ENCODE measurements at places on chromosomes 1 and 21.

DNA sequence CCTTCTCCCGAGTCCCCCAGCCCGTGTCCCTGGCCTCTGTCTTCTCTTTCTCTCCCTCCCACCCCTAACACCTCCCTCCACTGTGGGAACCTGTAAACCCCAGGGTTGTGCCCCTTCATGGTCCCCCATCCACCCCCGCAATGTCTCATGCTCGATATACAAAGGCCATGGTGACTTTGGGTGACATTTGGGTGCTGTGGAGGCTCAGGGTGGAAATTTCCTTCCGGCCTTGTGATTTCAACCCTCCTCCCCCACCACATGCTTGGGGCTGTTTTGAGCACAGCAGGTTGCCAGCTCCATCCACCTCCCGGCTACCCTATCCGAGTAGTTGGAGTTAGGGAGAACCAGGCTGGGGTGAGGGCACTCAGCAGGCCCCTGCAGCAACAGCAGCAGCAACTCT lies 25.7 kb upstream of the VPS13D start:
- no peak for DNase-seq

GRCh38 chr1:60044881-60045280 lies 28.7 kb downstream of the C1orf87 start:
- no peak for DNase-seq

GRCh38 chr1:219085988-219086387 lies 87.7 kb upstream of the LYPLAL1 start:
- DNase-seq = no peak

DNA sequence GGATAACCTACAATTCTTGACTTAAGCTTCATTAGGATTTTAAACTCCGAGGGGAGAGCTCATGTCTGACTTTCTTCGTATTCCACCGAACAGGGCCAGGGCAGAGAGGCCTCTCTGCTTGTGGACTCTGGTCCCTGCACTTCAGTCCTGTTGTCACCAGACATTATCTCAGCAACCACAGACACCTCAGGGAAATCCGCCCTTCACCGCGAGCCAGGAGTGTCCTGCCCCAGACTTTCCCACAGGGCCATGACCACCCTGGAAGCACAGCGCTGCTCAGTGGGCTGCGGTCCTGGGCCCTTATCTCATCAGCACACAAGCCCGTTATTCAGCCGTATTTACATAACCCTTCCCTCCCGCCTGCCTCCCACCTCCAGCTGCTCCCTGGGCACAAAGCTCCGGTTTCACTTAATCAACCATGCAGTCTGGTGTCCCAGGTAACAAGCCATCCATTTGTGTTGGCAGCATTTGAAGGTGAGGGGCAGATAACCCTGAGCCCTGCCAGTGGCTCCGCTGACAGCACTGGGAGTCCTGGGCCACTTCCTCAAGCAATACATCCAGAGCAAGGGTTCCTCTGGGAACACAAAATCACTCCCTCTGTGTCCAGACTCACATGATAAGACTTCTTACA lies 122.8 kb upstream of the RAB4A start:
- DNase-seq = peak; percentile 35

DNA sequence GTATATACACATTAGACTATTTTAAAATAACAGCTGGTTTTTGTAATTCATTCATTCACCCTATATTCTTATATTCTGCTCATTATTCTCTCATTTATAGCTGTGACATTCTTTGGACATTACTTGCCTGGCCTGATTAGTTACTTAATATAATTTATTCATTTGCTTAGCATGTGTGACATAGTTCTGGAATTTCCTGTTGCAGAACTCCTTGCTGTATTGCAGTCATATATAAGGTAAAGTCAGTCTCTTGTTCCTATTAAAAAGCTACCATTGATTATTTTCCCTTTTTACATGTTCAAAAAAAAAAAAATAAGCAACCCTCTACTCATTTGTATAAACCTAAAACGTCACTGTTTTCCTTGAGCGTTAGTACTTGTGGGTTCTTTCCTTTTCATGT lies 23.9 kb downstream of the GNAT2 start:
- no peak for DNase-seq

DNA sequence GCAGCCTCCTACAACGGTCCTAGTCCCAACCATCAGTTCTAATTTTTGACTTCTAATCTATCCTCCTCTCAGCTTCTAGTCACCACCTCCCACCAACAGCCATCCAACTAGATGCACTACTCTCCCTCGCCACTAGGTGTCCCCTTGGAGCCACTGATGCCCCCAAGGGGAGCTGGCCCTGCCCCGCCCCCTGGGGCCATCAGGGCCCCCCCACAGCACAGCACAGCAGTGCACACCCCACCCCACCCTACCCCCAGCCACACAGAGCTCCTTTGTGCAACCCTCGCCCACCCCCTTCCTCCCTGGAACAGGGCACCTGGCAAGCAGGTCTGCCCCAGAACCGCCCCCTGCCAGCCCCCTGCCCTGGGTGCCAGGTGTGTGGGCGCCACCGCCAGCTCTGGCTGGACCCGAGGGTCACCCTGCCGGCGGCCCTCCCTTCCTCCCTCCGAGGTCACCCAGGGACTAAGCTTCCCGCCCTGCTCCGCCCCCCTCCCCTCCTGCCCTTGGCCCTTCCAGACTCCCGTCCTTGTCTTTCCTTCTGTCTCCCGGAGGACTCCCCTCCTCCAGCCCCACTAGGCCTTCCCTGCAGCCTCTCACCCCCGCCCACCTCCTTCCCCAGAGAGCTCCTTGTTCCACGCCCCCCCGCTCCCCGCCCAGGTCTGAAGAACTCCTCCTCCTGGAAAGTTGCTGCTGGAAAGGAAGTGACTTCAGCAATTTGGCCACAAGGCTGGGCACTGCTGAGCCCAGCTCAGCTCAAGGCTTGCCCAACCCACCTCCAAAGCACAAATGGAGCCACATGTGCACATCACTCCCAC lies 47.0 kb downstream of the AHDC1 start:
- DNase-seq = peak; percentile 2

DNA sequence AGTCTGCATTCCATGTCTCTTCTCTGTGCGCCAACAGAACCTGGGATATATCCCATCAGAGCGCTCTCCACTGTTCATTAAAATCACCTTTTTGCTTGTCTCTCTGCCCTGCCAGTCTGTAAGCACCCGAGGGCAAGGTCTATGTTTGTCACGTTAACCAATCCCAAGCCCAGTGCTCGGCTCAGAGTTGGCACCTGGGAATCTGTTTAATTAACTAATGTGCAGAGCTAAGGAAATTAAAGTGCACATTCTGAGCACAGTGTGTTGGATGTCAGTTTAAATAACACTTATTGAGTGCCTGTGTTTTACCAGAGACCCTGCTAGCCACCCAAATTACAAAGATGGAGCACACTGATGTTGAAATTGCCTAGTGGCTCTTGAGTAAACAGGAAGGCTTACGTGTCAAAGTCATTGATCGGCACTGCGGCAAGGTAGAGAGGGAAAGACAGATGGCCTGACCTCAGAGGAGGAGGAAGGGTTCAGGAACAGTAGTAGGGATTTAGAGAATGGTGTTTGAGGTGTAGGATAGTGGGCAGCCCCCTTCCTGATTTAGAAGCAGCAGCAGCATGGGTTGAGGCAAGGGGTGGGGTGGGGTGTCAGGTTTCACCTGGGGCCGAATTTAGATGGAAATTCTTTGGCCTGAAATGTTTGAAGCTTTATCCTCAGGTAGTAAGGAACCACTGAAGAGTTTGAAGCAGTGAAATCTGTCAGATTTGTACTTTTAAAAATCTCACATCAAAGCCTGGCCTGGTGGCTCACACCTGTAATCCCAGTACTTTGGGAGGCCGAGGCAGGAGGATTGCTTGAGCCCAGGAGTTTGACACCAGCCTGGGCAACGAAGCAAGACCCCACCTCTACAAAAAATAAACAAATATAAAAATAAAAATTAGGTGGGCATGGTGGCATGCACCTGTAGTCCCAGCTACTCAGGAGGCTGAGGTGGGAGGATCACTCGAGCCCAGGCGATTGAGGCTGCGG lies 7.7 kb downstream of the ARMH1 start:
- no peak for DNase-seq

DNA sequence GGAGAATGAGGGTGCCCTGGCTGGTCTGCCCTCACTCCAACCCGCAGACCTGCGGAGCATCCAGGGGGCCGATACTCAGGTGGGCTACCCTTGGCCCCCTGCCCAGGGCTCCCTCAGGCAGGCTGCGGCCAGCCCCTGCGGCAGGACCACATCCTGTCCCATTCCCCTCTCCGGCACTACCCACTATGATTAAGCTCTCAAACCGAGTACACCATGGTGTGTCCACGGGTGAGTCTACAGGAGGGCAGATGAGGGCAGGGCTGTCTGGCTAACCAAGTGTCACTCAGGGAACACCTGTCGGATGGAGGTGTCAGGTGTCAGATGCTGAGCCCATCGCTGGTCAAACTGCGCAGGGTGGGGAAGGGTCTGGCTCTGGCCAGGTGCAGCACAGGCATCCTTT lies 47.2 kb downstream of the SLC66A1 start:
- DNase-seq = no peak

- DNase-seq = no peak
Observed at GRCh38 chr1:53578358-53578757, 119.2 kb downstream of the DMRTB1 start.

DNA sequence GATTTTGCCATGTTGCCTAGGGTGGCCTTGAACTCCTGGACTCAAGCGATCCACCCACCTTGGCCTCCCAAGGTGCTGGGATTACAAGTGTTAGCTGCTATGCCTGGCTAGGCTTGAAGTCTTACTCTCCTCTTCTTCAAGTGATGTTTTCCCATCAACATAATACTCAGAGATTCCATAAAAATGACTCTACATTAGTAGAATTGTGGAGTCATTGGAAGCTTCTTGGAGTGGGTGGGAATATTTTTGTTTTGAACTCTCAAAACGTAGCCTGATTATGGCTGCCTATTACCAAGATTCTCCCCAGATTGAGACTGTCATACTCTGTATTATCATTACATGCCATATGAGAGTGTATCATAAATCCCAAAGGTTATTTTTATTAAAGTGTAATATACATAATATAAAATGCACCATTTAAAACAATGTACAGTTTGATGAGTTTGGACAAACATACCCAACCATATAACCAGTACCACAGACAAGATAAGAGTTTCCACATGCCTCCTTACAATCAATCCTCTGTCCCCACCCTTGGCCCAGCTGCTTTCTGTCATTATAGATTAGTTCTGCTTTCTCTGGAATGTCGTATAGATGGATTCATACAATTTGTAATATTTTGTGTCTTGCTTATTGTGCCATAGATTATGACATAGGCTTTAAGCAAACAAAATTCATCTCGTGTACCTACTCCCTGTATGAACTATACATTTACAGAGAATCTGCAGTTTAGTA lies 8.0 kb upstream of the DNM3 start:
- DNase-seq = no peak

- DNase-seq = no peak
Observed at GRCh38 chr1:198171667-198172540, 15.1 kb downstream of the NEK7 start.

GRCh38 chr1:158813164-158813563 lies 18.0 kb upstream of the MNDA start:
- no peak for DNase-seq

Data from NCI-H748 treated with DMSO at 0.1 percent for 48 hours (cell line).